T-cell (primary cell): ENCODE measurements at places on chromosomes 1 and 21.

- DNase-seq: no peak
Observed at GRCh38 chr1:37476087-37476452, 1.7 kb downstream of the ZC3H12A start.

GRCh38 chr1:35834218-35834617 is 26.4 kb downstream of the AGO4 start:
- DNase-seq: no peak

GRCh38 chr1:230359992-230360668 is 66.0 kb downstream of the PGBD5 start:
- DNase-seq: no peak

DNA sequence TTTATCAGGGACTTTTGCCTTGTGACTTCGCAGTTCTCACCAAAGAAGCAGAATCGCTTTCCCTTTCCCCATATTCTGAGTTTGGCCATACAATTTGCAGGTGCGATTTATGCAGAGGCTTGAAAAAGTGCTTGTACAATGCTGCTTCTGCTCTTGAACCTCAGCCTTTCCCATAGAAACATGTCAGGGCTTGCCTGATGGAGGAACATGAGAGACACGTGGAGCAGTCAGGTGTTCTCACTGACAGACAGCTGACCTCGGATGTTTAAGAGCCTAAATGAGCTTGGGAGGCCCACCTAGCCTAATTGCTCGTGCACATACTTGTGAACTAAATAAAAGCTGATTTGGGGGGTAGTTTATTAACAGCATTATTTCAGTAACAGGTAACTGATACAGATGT is 290.0 kb downstream of the S1PR1 start:
- no peak for DNase-seq

GRCh38 chr1:183732236-183732880 is 72.6 kb upstream of the RGL1 start:
- DNase-seq: no peak

- no peak for DNase-seq
Observed at GRCh38 chr1:13707164-13707563, 7.2 kb downstream of the PRDM2 start.
